Natural killer cell treated with Interleukin-12 subunit alpha and Interleukin-12 subunit beta and Interleukin-15 and Interleukin-18, amount 100 ng/mL, for 72 hours (primary cell): ENCODE measurements at places on chromosomes 2 and 18. TPM values are rescaled to one million over a fixed set of nuclear protein-coding genes. Genes with fewer than 3 reads are reported as not detected.

Gene CYBRD1
- total RNA-seq, result 0.78 TPM

Gene UGT1A3
- not detected for total RNA-seq

Gene SLC14A1
- total RNA-seq, result 1.6 TPM

Gene CAPN14
- 1.2 TPM for total RNA-seq
